ENCODE measurements at places on chromosomes 7 and 10. TPM values are rescaled to one million over a fixed set of nuclear protein-coding genes. Genes with fewer than 3 reads are reported as not detected.

- H3K36me3 ChIP-seq: no peaks in the 10 kb centered on the region
- no peaks in the 10 kb centered on the region for H3K4me1 ChIP-seq
- no peaks in the 10 kb centered on the region for H3K27me3 ChIP-seq
- H3K27ac ChIP-seq: no peak overlapping the region
Observed at GRCh38 chr7:3138206-3138605, 94.5 kb upstream of the CARD11 start.

DNA sequence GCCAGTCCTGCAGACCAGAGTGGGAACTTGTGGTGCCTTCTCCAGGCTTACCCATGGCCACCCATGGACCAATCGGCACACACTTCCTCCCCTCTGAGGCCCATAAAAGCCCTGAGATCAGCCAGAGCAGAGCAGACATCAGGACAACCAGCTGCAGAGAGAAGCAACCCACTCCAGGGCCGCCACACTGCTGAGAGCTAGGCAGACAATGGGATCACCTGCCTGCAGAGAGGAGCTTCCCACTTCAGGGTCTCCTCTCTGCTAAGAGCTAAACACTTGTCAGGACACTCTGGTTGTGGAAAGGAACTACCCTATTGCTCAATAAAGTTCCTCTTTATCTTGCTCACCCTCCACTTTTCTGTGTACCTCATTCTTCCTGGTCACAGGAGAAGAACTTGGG, 34.0 kb downstream of the C7orf25 start:
- DNase-seq: no peak
- no peak overlapping the region for H3K4me3 ChIP-seq
- no peak overlapping the region for H3K27ac ChIP-seq
- H3K36me3 ChIP-seq: no peaks in the 10 kb centered on the region
- H3K4me1 ChIP-seq: no peaks in the 10 kb centered on the region

GRCh38 chr7:27316311-27316710, 73.7 kb downstream of the EVX1 start:
- H3K4me1 ChIP-seq: no peaks in the 10 kb centered on the region
- H3K27ac ChIP-seq: no peak overlapping the region
- H3K27me3 ChIP-seq: peaks cover 7% of the 10 kb centered on the region
- DNase-seq: no peak
- H3K4me3 ChIP-seq: no peak overlapping the region

DNA sequence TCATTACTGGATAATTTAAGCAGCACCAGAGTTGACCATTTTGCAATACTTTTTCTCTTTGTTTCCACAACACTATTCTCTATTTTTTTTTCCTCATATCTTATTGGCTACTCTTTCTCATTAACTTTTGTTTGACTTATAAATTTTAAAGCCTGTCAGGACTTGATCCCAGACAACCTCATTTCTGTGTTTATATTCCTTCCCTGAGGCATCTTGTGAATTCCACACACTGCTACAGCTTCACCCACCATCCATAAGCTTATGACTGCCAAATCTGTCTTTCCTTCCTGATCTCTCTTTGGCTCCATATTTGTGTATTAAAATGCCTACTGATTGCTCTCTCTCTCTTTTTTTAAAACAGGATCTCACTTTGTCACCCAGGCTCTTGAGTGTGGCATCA, 124.6 kb upstream of the MBL2 start:
- H3K36me3 ChIP-seq: no peaks in the 10 kb centered on the region
- H3K4me3 ChIP-seq: no peak overlapping the region
- DNase-seq: no peak
- H3K27me3 ChIP-seq: no peaks in the 10 kb centered on the region
- no peaks in the 10 kb centered on the region for H3K4me1 ChIP-seq
- H3K27ac ChIP-seq: no peak overlapping the region

GRCh38 chr7:116968631-116969030, 15.3 kb downstream of the ST7 start:
- H3K36me3 ChIP-seq: no peaks in the 10 kb centered on the region
- H3K4me1 ChIP-seq: no peaks in the 10 kb centered on the region
- DNase-seq: no peak
- H3K27ac ChIP-seq: no peak overlapping the region
- H3K4me3 ChIP-seq: no peak overlapping the region
- no peaks in the 10 kb centered on the region for H3K27me3 ChIP-seq

- no peaks in the 10 kb centered on the region for H3K27me3 ChIP-seq
- H3K27ac ChIP-seq: no peak overlapping the region
- H3K36me3 ChIP-seq: no peaks in the 10 kb centered on the region
- no peak overlapping the region for H3K4me3 ChIP-seq
- no peaks in the 10 kb centered on the region for H3K4me1 ChIP-seq
Observed at GRCh38 chr10:128642502-128642901, 516.3 kb upstream of the MKI67 start.

DNA sequence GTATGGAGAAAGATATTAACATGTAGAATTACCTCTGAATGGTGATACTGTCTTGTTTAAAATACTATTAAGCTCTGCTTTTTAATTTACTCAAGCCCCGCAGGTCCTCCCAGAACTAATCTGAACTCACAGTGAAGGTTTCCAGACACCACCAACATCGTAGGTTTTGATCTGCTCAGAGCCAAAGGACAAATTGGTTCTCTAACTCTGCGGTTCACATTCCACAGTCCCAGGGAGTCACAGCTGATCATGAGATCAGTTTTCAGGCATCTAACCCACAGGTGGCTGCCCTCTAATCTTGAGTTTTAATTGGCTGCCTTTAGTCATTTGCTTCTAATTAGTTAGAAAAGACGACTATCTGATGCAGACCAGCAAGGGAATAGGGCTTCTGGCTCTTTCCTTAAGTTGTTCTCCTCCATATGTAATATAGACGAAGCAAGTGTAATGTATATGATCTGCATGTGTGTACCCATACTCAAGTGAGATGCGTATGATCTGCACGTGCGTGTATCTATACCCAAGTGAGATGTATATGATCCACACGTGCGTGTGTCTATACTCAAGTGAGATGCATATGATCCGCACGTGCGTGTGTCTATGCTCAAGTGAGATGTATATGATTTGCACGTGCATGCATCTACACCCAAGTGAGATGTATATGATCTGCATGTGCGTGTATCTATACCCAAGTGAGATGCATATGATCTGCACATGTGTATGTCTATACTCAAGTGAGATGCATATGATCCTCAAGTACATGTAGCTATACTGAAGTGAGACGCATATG, 331.5 kb upstream of the NPVF start:
- H3K27me3 ChIP-seq: peaks cover 2% of the 10 kb centered on the region
- no peak overlapping the region for H3K4me3 ChIP-seq
- DNase-seq: no peak
- H3K27ac ChIP-seq: no peak overlapping the region
- no peaks in the 10 kb centered on the region for H3K36me3 ChIP-seq

DNA sequence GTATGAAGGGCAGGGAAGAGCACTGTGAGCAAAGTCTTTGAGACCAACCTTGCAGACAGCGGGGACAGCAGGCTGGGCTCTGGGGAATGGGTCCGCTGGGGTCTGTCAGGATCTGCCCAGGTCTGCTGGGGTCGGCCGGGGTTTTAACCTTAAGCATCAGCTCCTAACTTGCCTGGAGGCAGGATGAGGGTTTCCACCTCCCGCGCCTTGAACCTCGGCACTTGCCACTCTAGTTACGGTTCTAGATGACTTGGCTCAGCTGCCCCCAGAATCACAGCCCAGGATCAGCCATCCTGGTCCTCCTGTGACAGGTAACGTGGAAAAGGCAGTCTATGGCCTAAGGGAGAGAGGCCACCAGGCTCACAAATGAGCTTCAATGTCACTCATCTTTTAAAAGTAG, 50.4 kb upstream of the CACUL1 start:
- DNase-seq: no peak
- H3K27ac ChIP-seq: no peak overlapping the region
- H3K27me3 ChIP-seq: peaks cover under 1% of the 10 kb centered on the region
- H3K4me1 ChIP-seq: no peaks in the 10 kb centered on the region

DNA sequence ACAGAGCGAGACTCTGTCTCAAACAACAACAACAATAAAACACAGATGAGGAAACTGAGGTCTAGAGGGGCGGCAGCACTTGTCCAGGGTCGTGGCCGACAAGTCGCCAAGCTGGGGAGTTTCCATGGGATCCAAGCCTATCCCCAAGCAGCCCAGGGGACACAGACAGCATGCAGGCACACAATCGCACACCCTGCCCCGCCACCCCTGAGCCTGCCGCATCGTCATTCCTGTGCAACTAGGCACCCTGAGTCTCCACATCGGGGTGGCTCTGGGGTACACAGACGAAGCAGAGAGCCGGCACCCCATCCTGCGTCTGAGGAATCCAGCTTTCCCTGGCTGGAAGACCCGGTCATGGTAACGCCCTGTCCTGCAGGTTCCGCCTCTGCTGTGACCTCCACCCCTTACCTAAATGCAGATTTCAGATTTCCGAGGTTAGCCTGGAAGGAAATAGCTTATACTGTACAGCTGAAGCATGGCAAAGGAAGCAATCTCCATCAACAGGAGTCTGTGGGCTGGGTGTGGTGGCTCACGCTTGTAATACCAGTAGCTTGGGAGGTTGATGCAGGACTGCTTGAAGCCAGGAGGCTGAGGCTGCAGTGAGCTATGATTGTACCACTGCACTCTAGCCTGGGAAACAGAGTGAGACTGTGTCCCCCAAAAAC, 136.1 kb upstream of the TNRC18 start:
- H3K36me3 ChIP-seq: no peaks in the 10 kb centered on the region
- H3K4me3 ChIP-seq: no peak overlapping the region
- no peaks in the 10 kb centered on the region for H3K27me3 ChIP-seq

DNA sequence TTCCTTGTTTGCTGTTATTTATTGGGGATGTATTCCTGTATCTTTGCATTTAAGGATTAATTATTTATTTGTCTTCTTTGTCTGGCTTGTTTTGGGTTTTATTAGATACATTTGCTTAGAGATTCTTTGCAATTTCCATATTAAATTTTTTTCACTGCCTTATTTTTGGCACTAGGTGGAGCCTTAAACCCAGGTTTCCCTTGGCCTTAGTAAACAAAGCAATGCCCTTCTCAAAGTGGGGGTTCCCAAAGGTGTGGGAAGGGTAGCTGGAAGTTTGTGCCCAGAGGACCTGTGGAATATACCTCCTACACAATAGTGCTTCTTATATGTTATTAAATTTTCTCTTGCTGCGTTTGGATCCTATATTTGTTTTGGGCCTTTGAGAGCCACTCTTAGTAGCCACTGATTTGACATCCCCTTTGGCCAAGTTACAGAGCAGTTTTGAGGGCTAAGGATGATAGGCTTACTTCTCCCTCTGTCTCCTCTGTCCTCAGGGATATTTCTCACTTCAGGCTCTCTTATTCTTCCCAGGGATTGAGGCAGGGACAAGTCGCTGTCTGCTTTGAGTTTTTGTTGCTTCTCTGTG, 162.3 kb downstream of the ITGB1 start:
- no peaks in the 10 kb centered on the region for H3K36me3 ChIP-seq
- no peaks in the 10 kb centered on the region for H3K4me1 ChIP-seq
- no peak overlapping the region for H3K4me3 ChIP-seq
- H3K27ac ChIP-seq: no peak overlapping the region
- no peaks in the 10 kb centered on the region for H3K27me3 ChIP-seq
- peak; percentile 32 for DNase-seq

- H3K27me3 ChIP-seq: peaks cover 3% of the 10 kb centered on the region
- no peak overlapping the region for H3K27ac ChIP-seq
- H3K4me1 ChIP-seq: no peaks in the 10 kb centered on the region
- H3K4me3 ChIP-seq: no peak overlapping the region
Observed at GRCh38 chr7:134887523-134887922, 98.8 kb upstream of the AGBL3 start.

GRCh38 chr7:101538596-101539459, 90.3 kb downstream of the MYL10 start:
- no peaks in the 10 kb centered on the region for H3K4me1 ChIP-seq
- H3K36me3 ChIP-seq: no peaks in the 10 kb centered on the region
- DNase-seq: peak; percentile 40
- H3K27me3 ChIP-seq: no peaks in the 10 kb centered on the region

DNA sequence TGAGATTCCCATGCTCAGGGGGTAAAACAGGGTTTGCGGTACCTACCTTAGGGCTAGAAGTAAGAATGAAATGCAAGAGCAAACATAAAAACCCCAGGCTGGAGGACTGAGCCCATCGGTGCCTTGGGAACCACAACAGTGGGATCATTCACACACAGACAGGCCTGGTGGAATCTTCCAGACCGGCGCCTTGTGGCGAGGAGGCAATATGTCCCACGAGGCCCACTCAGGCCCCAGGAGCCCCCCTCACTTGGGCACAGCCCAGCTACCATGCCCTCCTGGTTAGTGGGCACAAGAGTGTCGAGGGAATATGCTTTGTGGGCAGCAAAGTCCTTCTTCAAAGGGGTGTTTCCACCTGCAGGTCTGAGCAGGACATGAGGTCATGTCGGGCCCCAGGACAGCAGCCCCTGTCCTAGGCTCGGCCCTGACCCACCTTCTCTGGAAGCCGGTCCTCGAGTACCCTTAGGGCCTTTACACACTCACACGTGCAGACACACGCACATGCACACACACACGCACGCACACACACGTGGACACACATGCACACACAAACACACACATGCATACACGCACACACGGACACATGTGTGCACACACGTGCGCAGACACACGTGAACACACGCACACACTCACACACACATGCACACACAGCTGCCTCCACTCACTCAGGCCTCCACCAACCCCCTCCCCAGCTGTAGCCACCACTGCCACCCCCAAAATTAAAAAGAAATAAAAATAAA, 51.5 kb upstream of the MYL10 start:
- no peaks in the 10 kb centered on the region for H3K4me1 ChIP-seq
- no peaks in the 10 kb centered on the region for H3K36me3 ChIP-seq
- H3K27me3 ChIP-seq: no peaks in the 10 kb centered on the region
- no peak for DNase-seq
- no peak overlapping the region for H3K27ac ChIP-seq

DNA sequence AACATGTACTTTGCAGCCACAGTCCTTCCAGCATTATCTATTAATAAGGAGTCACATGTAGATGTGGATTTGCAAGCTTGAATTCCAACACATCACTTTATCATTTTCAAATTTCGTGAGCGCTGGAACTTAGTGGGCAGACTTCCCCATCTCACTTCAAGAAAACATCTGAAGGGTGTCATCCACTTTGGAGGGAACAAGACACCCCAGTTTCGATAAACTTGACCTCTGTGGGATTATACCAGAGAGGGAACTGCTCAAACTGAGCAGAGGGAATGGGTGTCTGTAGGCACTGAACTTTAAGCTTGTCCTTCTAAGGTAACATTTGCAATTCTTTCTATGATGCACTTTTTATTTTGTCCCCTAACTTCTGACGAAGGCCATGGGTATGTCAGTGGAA, 27.5 kb downstream of the ADRB1 start:
- no peak for DNase-seq
- H3K27me3 ChIP-seq: no peaks in the 10 kb centered on the region
- peaks cover 6% of the 10 kb centered on the region for H3K4me1 ChIP-seq
- no peak overlapping the region for H3K27ac ChIP-seq

GRCh38 chr7:4634166-4634565, 47.9 kb upstream of the FOXK1 start:
- no peaks in the 10 kb centered on the region for H3K27me3 ChIP-seq
- DNase-seq: no peak
- no peak overlapping the region for H3K27ac ChIP-seq
- H3K36me3 ChIP-seq: no peaks in the 10 kb centered on the region
- no peaks in the 10 kb centered on the region for H3K4me1 ChIP-seq

The POMZP3 gene
- total RNA-seq: 22.3 TPM

The SHTN1 gene
- total RNA-seq: 2.4 TPM

The MTG1 gene
- 60.8 TPM for total RNA-seq

The TAS2R41 gene
- total RNA-seq: 0.59 TPM

The CLDN4 gene
- total RNA-seq: 0.79 TPM
